ENCODE measurements at places on chromosomes 13 and 19.
A peak's percentile ranks its signal among the peaks of the same experiment; 100 is the strongest.

- peak; percentile 98 for DNase-seq
These were observed at the start of gene MYCBP2 for GRCh38 chr13:77326905-77327604. Gene MYCBP2 (minus strand): TSS chr13:77327094. CDS start chr13:77326775, 319 bp downstream.

- DNase-seq: no peak
These were observed 44.3 kb upstream of the TEX29 start for GRCh38 chr13:111275995-111276618.

DNA sequence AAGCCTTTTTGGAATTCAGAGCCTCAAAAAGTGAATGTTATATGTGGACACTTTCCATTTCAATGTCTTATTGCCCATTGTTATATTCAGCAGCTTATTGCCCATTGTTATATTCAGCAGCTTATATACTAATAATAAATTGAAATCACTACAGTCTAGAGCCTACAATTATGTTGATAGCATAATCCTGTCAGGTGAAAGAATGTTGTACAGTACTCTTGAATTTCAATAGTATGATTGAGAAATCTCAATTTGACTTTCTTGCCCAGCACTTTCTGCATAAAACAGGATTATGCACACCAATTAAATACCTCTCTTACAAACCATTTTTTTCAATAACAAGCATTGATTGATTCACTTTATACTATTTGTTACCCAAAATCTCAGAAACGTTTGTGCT is 260.8 kb downstream of the PCDH9 start:
- no peak for DNase-seq

GRCh38 chr13:112958127-112958989 is 10.7 kb upstream of the MCF2L start:
- no peak for DNase-seq

DNA sequence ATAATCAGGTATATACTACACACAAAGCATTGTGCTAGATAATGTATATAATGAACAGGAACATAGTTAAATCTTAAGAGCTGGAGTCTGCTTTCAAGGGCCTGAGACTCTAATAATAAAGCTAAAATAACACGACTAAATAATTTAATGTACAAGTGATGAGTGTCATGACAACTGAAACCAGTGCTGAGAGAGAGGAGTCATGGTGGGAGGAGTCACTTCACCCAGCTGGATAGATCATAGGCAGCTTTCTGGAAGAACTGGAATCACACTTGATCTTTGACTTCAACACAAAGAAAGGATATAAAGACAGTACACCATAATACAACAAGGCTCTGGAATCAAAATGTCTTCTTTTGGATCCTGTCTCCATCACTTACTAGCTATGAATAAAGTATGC is 7.1 kb downstream of the RBM26 start:
- no peak for DNase-seq

DNA sequence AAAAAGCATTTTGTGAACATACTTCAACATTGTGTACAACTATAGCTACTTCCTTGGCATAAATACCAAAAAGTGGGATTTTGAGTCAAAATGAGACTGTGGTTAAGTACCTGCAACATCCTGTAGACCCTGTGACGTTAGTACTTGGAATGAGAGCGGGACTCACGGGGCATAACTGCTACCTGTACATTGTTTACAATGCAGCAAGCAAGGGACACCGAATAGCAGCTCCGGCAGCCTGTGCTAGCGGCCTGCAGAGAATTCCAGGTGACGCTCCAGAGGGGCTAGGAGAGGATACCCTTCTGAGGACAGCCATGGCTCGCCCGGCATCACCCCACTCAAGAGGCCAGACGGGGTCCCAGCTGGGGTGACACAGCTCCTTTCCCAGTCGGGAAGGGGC is 824 bp upstream of the ZNF331 start:
- DNase-seq: no peak

- DNase-seq: no peak
These were observed 417.3 kb downstream of the DIAPH3 start for GRCh38 chr13:59746291-59746962.

DNA sequence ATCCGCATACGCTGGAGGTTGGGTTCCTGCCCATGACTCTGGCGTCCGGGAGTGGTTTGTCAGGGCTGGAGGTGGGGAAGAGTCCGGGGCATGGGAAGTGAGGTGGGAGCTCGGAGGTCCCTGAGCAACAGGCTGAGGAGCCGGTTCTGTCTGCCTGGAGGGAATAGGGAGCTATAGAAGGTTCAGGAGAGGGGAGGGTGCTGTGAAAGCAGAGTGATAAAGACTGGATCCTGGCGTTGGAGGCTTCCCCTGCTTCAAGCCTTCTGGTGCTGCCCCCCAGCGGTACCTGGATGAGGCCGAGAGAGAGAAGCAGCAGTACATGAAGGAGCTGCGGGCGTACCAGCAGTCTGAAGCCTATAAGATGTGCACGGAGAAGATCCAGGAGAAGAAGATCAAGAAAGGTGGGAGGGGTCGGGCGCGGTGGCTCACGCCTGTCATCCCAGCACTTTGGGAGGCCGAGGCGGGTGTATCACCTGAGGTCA is 2.6 kb downstream of the HMG20B start:
- peak; percentile 23 for DNase-seq

All from CD4-positive, alpha-beta T cell treated with Interleukin-2 at 100 ng/mL for 4 hours (primary cell).